Fibroblast of lung (primary cell): ENCODE measurements at places on chromosomes 6 and 20. TPM values are rescaled to one million over a fixed set of nuclear protein-coding genes. Genes with fewer than 3 reads are reported as not detected.

DNA sequence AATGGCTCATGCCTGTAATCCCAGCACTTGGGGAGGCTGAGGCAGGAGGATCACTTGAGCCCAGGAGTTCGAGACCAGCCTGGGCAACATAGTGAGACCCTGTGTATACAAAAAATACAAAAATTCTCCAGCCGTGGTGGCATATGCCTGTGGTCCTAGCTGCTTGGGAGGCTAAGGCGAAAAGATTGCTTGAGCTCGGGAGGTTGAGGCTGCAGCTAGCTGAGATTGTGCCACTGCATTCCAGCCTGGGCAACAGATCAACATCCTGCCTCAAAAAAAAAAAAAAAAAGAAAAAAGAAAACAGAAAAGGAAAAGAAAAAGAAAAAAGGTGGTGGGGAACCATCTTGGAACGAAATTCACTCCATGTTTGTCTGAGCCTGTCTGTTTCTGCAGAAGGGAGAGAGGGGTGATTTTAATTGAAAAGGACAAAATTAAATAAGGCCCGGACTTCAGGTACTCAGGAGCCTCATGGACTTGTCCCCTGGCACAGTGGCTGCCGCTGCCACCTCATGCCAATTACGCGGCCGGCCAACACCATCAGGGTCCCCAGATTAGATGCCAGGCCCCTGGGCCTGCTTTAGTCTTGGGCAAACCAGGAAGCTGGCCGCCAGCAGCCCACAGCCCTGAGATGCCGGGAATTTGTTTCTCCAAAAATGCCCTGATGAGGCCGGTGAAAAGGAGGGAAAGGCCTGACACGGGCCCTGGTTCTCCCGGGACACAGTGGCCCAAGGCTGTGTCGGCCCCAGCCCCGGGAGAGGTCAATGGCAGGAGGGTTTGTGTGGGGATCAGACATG is 37.8 kb upstream of the STX16 start:
- DNase-seq, result no peak

DNA sequence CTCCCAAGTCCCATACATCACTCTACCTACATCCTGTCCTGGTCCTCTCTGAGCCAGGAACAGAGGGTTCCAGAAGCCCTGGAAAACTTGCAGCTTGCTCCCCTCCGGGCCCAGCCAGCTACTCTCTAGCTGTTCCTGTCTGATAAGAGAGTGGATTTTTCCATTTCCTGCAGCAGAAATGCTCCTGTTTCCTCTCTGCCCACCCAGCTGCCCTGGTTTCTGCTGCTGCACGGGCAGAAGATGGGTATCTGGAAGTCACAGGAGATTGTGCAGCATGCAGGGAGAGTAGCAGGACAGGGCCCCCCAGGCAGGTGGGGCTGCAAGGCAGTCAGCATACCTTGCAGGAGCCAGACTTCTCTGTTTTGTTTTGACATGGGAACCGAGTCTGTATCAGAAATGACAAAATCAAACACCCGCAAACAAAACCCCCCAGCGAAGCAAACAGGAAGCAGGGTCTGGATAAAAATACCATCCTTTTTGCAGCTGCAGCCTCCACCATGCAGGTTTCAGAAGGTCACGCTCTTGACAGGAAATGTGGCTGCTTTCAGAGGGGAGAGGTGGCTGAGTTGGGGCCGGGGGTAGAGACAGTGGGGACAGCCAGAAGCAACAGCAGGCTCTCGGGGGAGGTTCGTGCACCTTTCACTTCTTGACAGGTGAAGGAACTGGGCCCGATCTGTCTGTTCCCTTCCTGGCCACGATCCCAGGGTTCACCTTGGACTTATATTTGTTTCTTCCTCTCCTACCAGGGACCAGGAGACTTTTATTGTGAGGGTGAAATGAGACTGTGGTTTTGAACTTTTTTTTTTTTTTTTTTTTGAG is 50.8 kb upstream of the FAM83D start:
- no peak for DNase-seq

DNA sequence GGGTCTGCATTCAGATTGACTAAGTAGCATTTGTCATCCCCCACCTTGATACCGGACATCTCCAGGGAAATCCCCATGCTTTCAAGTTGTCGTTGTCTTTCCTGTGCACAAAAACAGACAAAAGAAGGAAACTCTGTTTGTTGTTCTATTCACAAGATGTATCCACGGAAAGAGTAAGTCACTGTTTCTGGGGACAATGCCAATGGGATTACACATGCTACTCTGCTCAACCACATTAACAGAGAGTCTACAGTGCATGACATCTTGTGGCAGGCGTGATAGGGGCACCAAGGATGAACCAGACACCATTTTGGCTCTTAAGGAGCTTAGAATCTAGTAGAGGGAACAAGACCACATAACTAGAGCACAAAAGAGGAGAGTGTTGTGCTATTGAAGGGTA is 124.4 kb upstream of the NUP153 start:
- no peak for DNase-seq

The POM121L2 gene
- total RNA-seq, result not detected in 2 replicates

The MCCD1 gene
- total RNA-seq, result not detected in 2 replicates
